ENCODE measurements at places on chromosomes 2 and 18.

GRCh38 chr2:241561832-241562231, 3.3 kb downstream of the BOK start:
- peak; percentile 53 for DNase-seq

GRCh38 chr18:46040033-46040746, 31.9 kb downstream of the PSTPIP2 start:
- no peak for DNase-seq

- DNase-seq: no peak
These were observed 242.8 kb downstream of the TNS1 start for GRCh38 chr2:217759991-217760390.

GRCh38 chr2:241772063-241772499, 4.5 kb upstream of the GAL3ST2 start:
- no peak for DNase-seq

DNA sequence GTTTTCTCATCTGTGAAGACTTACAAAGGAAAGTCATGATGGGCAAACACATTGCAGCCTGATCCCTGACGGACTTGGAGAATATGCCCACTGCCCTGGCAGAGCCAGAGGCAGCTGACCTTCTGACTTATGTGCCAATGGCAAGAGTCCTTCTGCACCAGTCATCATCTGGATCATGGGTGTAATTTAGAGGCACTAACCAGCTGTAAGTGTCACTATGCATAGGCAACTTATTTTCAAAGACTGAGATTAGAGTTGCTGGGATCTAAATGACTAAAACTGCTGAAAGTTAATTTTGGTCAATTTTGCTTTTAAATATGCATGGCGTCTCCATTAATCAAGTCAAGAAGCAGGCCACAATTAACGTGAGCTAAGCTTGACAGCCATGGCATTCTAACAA, 261.2 kb downstream of the BCL11A start:
- DNase-seq: no peak

All from mucosa of descending colon (tissue), 3 donors.